ENCODE measurements at places on chromosomes 12 and 14. TPM values are rescaled to one million over a fixed set of nuclear protein-coding genes. Genes with fewer than 3 reads are reported as not detected.
A peak's percentile ranks its signal among the peaks of the same experiment; 100 is the strongest.

DNA sequence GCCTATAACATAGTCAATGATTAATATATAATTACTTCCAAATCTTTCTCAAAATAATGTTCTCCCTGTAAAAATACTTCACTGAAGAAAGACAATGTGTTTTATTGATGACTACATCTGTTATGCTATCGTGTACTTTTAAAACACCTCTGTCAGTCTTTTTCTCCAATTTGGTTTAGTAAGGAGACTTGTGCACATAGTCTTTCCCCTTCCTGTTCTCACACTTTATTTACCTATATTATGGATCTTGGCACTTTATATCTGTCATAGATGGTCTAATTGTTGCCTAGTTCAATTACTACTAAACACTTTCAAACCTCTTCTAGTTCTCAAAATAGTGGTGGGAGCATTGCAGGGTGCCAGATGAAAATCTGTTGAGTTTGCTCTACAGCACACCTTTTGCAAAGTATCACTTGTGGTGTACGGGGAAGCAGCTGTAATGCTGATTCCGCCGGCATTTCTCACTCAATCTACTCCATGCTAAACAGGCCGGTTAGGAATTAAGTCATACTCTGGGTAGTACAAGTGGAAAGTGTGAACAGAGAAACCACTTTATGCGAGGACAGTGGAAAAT lies 1.1 kb upstream of the INSM2 start:
- no peak for DNase-seq

- peak; percentile 72 for DNase-seq
Observed at GRCh38 chr12:46430340-46430948, 57.9 kb upstream of the SLC38A2 start.

DNA sequence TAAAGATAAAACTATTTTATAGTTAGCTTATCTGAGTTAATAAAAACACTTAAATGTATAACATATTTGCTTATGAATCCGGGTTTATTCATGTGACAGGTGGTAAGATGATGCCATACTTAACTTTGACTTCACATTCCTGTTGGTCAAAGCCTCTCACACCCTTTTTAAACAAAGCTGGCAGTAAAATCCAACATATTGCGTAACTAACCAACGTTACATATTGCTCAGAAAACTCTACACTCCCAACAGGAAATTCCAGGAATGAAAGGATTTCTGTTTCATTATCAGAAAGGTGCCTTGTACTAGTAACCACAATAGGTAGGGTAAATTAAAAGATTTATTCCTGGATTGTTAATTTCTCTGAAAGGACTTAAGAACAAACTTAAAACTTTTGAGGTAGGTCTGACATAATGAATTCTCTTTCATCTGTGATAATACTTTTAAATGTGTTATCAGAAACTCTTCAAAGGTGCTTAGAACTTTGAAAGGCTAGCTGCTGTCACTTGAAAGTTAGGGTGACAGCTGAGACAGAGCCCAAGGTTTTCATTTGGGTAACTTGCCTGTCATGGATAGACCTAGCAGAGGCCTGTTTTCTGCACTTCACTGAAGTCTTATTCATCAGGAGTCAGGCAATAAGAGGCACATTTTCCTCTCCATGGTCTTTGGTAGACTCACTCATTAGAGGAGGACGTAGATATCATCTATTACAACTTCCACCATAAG lies 23.8 kb upstream of the CATSPERB start:
- no peak for DNase-seq

GRCh38 chr14:75705014-75705413 lies 44.0 kb downstream of the TTLL5 start:
- no peak for DNase-seq

- DNase-seq: no peak
Observed at GRCh38 chr12:14833952-14834351, 9.4 kb downstream of the ART4 start.

GRCh38 chr12:43315961-43316360 lies 236.0 kb downstream of the ADAMTS20 start:
- no peak for DNase-seq

The BCL7A gene
- 41.8 TPM for total RNA-seq

- peak; percentile 76 for DNase-seq
Observed at GRCh38 chr12:77133566-77133965, 68.2 kb upstream of the E2F7 start.

- no peak for DNase-seq
Observed at GRCh38 chr14:75825147-75825592, 156.6 kb downstream of the TGFB3 start.

DNA sequence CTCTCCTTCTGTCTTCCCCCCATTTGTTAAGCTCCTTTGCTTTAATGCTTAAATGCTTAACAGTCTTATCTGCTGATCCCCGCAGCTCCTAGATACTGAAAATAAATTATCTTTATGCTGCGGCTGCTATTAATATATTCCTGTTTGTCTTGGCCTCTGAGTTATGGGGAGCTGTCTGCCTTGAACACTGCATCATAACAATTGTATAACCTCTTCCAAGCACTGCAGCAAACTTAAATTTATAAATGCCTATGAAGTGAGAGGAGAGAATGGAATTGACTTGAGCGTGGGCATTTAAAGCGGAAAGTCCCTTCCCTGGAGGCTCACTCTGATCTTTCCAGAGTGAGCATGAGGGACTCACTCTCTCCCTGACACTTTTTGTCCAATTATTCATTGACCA lies 23.1 kb upstream of the DCP1B start:
- DNase-seq: no peak

GRCh38 chr14:54108481-54109471 lies 152.2 kb upstream of the BMP4 start:
- no peak for DNase-seq

The PLEKHG7 gene
- not detected for total RNA-seq

The AREL1 gene
- total RNA-seq: 48.7 TPM

- no peak for DNase-seq
Observed at GRCh38 chr14:96385385-96385784, 6.5 kb upstream of the AK7 start.

- DNase-seq: no peak
Observed at GRCh38 chr14:103688906-103689902, 26.0 kb downstream of the XRCC3 start.

The TSHR gene
- total RNA-seq: not detected

The RIPK3 gene
- total RNA-seq: not detected

DNA sequence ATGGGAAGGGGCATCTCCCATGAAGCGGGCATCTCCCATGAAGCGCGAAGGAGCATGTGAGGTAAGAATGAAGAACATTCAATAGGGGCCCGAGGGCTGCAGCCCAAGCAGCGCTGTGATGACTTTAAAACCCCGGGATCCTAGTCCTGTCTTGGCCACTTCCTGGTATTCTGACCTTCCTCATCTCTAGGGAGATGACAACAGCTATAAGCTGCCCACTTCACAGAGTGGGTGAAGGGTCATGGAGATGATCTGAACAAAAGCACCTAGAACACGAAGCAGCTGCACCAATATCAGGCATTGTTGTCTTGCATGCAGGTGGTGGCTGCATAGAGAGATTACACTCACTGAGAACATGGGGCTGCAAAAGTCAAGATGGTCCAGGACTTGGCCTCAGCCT lies 64.5 kb downstream of the SPTB start:
- no peak for DNase-seq

GRCh38 chr12:29609431-29610215 lies 112.1 kb upstream of the OVCH1 start:
- DNase-seq: no peak

DNA sequence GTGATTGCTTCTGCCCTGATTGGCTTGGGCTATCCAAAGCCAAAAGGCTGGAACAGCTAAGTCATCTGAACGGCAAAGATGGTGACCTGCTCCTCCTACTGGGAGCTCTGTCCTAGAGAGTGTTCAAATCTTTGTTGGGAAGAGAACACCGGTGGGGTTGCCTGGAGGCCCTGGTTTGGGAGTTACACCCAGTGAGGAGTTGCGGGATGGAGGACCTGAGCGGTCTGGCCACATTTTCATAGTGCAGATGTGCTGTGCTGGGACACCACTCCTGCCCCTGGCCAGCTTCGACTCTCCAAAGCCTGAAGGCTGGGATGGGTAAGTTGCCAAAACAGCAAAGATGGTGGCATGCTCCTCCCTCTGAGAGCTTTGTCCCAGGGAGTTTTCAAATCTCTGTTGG lies 795.4 kb downstream of the TRHDE start:
- no peak for DNase-seq

DNA sequence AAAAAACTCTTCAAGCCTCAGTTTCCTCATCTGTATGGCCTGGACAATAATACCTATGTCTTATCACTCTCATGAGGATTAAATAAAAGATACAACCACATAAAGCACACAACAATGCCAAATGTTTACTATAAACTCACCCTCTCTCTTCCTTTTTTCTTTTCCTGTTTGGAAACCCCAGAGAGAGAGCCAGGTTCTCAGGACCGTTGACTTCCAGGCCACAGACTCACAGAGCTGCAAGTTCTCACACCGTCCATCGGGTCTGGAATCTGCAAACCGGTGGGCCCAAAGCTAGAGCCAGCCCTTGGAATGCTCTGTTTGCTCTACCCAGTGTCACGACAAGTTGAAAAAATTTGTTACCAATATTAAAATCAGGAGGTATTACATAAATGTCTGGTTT lies 4.6 kb upstream of the CD4 start:
- no peak for DNase-seq

- peak; percentile 22 for DNase-seq
Observed at GRCh38 chr12:106149096-106149784, 10.5 kb upstream of the NUAK1 start.

The ART4 gene
- total RNA-seq: not detected

DNA sequence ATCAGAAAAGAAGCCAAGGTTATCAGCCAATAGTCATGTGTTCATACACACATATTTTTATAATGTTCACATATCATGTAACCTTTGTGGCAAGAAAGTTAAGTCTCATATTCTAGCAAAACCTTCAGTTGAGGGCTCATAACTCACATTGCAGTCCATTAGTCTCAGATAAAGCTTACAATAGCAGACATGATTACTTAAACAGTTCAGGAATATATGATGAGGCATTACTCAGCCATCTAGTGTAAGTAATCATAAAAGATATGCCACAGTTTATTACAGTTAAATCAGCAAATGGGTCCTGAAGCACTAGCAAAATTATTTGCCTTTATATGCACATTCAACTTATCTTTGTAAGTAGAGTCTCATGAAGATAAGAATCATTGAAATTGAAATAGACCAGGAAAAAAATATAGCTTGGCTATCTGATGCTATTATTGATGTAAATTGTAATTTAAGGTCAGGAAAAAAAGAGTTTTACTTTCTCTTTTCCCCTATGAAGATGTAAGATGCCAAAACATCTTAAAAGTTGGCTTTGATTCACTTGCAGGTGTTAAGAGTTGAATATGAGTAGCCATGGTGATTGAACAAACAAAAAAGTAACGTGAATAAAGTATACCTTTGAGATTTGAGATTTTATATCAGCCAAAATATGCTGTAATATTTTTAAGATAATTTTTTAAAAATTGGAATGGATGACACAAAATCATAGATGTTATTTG lies 537.0 kb downstream of the SLC6A15 start:
- no peak for DNase-seq

Data from A673 (cell line).